ENCODE measurements at places on chromosomes 3 and 15.

- no peak for DNase-seq
These were observed 43.7 kb downstream of the ZBTB11 start for GRCh38 chr3:101633186-101633585.

GRCh38 chr15:90844696-90845095, 23.7 kb upstream of the FURIN start:
- DNase-seq, result no peak

GRCh38 chr15:26729581-26729980, 43.3 kb downstream of the GABRB3 start:
- DNase-seq, result no peak

- DNase-seq, result no peak
These were observed 38.2 kb downstream of the TRANK1 start for GRCh38 chr3:36906504-36907149.

- DNase-seq, result peak; percentile 38
These were observed 69.0 kb downstream of the RAB7A start for GRCh38 chr3:128794770-128795649.

DNA sequence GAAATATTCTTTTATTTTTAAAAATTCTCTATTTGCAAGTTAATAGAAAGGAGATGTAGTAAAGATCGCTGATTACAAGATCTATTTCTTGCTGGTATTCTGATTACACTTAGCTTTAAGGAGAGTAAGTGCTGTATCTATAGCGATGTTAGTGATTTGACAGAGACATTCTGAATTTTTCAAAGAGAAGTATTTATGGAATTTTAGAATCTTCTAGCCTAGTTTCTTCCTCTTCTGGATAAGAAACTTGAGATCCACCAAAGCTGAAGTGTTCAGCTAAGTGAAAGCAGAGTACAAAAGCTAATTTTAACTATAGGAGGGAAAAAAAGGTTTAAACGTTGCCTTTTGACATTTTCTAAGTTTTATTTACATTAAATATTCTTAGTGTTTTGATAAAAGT, 72.1 kb upstream of the RARB start:
- DNase-seq, result no peak

DNA sequence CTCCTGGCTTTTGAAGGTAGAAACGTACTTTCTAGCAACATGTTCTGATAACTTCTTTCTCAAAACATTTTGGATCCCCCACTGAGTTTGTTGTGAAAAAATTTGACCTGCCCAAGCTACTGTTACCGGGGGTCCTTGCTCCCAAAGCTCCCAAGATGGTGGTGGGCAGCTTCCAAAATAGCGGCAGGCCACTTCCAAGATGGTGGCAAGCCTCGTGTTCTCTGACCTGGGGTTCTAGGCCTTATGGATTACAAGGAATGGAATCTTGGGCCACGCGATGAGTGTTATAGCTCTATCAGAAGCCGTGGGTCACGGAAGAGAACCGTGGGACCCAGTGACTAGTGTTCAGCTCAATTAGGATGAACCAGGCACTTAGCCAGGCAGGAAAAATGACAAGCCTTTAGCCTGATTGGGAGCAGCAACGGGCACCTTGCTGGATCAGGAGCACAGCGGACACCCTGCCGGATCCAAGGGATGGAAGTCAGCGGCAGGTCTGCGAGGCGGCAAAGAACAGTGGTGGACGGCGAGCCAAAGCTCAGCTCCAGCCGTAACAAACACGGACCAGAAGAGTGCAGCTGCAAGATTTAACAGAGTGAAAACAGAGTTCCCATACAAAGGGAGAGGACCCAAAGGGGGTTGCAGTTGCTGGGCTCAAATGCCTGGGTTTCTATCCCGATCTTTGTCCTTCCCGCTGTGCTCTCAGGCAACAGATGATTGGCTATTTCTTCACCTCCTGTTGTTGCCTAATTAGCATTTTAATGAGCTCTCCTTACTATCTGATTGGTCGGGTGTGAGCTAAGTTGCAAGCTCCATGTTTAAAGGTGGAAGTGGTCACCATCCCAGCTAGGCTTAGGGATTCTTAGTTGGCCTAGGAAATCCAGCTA, 133.3 kb downstream of the WDR72 start:
- DNase-seq, result no peak

GRCh38 chr15:44289259-44289790, 806 bp downstream of the GOLM2 start:
- DNase-seq, result no peak

- DNase-seq, result no peak
These were observed 195.1 kb downstream of the EPHA6 start for GRCh38 chr3:97009427-97010019.

DNA sequence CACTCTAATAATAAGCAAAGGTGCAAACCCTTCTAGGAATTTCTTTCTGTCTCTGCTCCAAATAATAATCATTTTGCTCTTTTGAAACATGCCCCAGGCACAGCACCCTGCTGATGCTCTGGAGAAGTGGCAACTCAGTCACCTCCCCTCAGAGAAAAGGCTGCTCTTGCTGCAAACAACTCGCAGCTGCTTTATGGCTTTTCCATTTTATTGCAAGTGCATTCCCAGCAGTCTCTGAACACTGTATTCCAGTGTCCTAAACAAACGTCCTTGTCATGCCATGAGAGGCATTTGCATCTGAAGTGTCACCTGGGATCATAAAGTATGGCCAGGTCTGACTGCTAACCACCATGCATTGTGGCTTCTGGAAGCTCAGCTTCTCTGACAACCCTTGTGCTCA, 358.1 kb upstream of the TRIM42 start:
- no peak for DNase-seq

GRCh38 chr3:53675942-53676341, 170.3 kb downstream of the CHDH start:
- DNase-seq, result no peak

DNA sequence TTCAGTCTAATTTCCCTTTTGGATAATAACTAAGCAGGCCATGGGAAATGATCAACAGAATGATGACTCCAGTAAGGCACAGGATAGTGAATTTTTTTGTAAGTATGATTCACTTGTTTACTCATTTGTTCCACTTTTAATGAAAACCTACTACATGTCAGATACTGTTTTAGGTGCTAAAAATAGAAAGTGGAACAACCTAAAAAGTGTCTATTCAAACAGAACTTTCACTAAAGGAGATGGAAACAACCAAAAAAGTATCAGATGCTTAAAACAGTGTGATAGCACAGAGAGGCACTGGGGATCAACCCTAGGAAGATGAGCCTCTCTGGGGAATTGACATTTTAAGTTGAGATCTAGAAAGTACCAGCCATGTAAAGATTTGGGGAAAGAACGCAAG, 11.1 kb downstream of the RYK start:
- DNase-seq, result no peak

- DNase-seq, result no peak
These were observed 526.4 kb downstream of the SOX2 start for GRCh38 chr3:182238126-182238525.

DNA sequence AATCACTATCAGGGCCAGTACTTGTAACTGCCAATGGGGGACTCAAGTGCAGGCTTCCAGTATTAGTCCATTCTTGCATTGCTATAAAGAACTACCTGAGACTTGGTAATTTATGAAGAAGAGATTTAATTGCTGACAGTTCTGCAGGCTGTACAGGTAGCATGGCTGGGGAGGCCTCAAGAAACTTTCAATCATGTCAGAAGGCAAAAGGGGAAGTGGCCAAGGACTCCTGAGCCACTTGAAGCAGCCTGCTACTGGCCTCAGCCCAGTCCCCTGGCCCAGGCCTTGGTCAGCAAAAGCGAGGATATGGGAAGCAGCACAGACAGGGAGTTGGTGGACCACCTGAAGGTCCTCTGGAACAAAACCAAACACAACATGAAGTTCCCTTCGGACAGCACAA, 29.2 kb upstream of the OR5K1 start:
- DNase-seq, result no peak

DNA sequence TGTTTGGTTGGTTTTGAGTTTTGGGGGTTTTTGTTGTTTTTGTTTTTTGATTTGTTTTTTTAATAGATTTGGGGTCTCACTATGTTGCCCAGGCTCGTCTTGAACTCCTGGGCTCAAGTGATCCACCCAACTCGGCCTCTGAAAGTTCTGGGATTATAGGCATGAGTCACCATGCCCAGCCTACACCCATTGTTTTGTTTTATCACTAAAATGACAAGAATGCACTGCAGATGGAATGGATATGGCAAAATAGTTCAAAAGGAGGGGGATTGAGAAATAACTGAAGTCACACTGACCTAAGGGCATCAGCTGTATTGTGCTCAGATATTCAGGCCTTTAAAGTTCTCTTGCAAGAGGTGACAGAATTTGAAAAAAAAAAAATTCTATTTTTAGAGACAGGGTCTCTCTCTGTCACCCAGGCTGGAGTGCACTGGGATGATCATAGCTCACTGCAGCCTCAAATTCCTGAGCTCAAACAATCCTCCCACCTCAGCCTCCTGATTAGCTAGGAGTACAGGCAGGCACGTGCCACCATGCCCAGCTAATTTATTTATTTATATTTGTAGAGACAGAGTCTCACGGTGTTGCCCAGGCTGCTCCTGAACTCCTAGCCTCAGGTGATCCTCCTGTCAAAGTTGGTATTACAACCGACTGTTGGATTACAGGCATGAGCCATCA, 4.4 kb upstream of the RASA2 start:
- DNase-seq, result no peak

GRCh38 chr15:56160966-56161365, 82.7 kb downstream of the RFX7 start:
- DNase-seq, result no peak

DNA sequence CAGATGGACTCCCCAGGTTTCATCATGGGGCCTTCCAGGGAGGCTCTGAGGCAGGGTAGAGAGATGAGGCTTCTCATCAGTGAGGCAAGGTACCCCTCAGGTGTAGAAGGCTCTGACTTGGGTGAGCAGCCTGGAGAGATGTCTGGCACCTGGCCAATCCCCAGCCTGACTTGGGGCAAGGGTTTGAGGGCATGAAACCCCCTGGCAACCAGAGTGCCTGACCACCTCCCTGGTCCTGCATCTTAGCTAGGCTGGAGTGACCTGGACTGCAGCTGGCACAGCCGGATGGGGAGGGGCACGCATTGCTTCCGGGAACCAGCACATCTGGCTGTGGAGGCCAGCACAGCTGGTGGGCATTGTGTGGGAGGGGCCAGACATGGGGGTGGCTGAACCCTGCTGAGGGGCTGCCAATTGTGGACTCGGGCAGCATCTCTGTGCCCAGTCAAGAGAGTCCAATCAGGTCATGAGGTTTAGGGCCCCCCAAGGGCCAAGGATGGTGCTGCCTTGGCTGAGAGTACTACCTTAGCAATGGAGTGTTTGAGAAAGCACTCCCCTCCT, 1.9 kb downstream of the ZBTB47 start:
- DNase-seq, result no peak

- DNase-seq, result no peak
These were observed 78.3 kb upstream of the ZPLD1 start for GRCh38 chr3:102356506-102356905.

DNA sequence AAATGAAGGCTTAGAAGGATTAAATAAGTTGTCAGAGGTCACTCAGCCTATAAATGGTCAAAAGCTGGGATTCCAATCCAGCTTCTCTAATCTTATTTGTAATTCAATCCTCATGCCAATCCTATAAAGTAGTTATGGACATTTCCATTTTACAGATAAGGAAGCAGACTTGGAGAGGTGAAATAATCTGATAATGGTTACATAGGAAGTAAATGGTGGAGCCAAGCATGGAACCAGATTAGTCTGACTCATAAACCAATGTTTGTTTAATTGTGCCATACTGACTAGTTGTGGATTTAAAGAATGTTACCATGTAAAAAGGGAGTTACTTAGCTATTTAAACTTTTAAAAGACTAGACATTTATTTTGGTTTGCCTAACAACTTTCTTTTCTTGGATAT, 59.7 kb downstream of the KCNAB1 start:
- no peak for DNase-seq

- DNase-seq, result no peak
These were observed 38.2 kb downstream of the VPS8 start for GRCh38 chr3:184850201-184850600.

DNA sequence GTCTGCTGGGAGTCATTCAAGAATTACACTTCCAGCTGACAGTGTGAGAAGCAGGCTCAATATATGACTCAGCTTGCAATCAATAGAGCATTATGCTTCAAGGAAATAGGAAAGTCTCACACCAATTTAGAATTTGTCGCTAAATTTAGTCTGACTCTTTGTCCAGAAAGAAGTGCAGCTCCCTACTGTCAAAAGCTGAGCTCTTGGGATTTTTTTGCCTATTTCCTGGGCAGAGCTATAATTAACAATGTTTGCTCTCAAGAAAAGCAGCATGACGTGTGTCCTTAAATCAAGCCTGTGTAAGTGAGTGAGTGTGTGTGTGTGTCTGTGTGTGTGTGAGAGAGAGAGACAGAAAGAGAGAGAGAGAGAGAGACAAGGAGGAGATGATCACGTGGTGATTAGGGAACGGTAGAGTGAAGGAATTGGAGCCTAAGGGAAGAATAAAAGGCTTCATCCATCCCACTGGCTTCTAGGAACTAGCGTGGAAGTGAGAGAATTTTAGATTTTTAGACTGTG, 16.4 kb upstream of the SLC35G2 start:
- DNase-seq, result no peak

DNA sequence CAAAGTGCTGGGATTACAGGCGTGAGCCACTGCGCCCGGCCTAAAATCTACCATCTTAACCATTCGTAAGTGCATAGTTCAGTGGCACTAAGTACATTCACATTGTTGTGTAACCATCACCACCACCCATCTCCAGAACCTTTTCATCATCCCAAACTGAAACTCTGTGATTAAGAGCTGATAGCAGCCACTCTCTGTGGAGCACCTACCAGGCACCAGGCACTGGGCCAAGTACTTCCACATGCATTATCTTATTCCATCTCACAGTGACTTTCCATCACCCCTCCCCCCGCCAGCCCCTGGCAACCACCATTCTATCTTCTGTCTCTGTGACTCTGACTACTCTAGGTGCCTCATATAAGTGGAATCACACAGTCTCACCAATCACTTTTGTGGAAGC, 2.3 kb upstream of the INSYN1 start:
- DNase-seq, result no peak

DNA sequence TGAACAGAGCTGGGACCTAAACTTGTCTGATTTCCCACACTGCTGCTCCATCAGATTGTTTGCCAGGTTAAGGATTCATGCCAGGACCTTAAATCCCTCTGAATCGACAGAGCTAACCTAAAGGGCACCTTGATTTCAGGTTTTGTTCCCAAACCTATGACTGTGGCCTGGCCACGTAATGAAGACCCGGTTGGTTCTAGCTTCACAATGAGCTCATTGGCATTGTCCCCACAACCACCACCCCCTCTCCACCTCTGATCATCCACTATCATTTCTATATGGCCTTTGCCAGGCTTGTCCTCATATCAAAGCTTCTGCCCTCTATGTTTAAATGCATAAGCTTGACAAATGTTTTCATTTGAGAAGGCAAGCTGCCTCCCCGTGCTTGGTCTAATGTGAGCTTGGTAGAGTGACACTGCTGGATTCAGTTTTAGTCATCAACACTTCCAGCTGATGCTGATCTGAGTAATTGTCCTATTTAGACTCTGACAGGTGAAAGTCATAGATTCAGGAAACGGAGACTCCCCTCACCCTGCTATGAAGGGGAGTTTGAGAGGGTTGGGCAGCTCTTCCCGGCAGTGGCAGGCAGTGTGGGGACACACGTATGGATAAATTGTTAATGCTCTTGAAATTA, 407.1 kb upstream of the CFAP20DC start:
- no peak for DNase-seq

- no peak for DNase-seq
These were observed 28.6 kb upstream of the SEMA3F start for GRCh38 chr3:50126287-50127211.

- DNase-seq, result no peak
These were observed 137.2 kb downstream of the IMPG2 start for GRCh38 chr3:101183151-101183550.
